ENCODE measurements at places on chromosomes 12 and 14.

DNA sequence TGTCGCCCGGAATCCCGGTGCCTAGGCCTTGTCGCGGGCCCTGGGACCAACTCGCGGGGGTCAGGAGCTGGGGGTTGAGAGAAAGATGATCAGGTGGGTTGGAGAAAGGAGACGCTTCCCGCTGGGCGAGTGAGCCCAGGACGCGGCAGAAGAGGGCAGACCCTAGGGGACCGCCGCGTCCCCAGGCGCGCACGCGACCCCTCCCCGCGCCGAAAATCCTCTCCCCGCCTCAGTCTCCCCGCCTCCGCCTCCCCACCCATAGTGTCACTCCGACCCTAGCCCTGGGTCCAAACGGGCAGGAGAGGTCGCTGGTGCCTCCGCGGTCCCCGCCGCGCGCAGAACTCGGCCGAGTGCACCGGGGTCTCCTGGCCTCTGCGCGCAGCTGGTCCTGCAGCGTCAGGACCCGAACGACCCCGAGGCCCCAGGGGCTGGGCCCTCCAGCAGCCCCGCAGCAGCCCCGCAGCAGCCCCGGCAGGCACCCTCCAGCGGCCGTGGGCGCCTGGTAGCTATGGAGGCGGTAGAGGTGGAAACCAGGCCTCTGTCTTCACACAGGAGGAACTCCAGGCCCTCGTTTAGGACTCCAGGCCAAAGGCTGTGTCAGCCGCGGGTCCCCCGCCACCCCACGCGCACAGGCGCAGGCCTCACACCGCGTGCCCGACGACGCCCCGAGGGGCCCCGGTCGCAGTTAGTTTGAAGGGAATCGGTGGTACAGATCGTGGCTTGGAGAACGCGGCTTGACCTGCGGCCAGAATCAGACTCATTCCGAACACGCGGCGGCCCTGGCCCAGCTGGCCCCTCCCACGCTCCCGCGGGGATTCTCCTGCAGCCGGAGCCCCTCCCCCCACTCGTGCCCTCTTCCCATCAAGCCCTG is 60.1 kb upstream of the EIF5 start:
- DNase-seq, result no peak

DNA sequence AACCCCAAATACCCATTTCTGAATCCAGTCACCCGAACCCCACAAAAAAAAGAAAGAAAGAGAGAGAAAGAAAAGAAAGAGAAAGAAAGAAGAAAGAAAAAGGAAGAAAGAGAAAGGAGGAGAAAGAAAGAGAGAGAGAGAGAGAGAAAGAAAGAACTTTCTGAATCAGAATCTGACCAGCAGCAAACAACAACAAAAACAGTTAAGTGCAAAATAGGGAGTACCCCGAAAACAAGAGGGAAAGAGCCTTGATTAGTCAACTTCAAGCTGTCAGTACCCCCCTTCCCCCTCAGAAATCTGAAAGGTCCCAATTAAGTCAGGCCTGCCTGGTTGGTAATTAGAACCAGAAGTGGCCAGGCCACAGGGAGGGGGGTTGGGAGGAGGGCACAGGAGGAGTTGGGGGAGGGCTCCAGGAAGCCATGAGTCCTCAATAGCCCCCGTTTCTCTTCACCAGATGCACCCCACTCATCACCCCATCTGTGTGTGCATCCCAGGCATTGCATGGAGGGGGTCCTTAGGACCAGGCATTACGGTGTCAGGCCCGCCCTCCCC is 9.8 kb downstream of the RARG start:
- DNase-seq, result no peak

- no peak for DNase-seq
Measured at GRCh38 chr14:100851586-100851916, 25.6 kb downstream of the MEG3 start.

GRCh38 chr14:101184572-101184971 is 281.1 kb upstream of the RTL1 start:
- DNase-seq, result no peak

GRCh38 chr12:13000925-13001774 is 1.1 kb upstream of the HEBP1 start:
- DNase-seq, result peak; percentile 14

- no peak for DNase-seq
Measured at GRCh38 chr12:57009949-57010626, 3.7 kb upstream of the ZBTB39 start.

All from naive thymus-derived CD8-positive, alpha-beta T cell (primary cell).